ENCODE measurements at places on chromosomes 11 and 22.

DNA sequence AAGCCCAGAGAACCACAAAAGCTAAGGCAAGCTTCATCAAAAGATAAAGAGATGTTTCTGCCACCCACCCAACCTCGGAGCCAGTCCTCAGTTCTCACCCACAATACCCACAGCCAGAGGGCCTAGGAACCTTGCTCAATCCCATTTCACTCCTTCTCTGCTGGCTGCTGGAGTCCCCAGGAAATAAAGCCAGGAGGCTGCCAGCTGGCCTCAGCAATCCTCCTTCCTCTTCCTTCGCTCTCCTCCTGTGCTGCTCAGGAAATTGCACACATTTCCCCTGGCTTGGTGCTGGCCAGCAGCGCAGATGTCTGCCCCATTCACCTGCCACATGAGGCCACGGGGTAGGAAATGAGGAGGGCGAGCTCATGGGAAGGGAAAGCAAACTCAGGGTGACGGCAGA lies 91.8 kb upstream of the LDLRAD3 start:
- DNase-seq, result peak; percentile 3

DNA sequence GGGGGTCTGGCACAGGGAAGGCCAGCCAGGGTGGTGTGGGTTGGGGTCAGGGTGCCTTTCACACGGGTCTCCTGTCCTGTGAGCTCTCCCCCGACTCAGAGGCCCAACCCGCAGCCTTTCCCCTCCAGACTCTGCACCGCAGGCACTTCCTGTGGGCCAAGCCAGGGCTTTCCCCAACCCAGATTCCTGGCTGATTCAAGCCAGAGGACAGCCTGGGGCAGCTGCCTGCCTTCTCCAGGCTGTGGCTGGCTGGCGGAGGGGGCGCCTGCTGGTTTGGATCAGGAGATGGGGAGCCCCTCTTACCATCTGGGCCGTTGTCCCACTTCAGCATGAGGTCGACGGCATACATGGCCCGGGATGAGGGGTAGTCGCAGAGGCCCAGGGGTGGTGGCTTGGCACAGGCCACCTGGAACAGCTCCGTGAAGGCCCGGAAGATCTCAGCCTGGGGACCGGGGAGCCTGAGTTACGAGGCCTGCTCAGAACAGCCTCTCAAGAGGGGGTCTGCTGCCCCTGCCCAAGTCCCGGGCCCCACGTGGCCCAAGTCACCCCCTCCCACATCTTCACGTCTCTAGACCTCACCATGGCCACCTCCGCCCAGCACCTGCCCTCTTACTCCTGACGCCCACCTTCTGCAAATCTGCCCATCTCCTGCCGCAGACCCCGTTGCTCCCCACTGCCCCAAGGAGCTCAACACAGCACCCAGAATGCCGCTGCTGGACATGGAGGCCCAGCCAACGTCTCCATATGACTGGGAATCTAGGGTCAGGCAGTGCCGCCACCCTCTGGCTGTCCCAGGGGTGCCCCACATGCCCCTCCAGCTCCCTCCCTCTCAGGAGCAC lies 17.3 kb downstream of the TSPO start:
- DNase-seq, result peak; percentile 82

- no peak for DNase-seq
Observed at GRCh38 chr11:93756748-93757147, 15.3 kb downstream of the C11orf54 start.

- DNase-seq, result no peak
Observed at GRCh38 chr11:21564095-21564494, 628.8 kb upstream of the ANO5 start.

DNA sequence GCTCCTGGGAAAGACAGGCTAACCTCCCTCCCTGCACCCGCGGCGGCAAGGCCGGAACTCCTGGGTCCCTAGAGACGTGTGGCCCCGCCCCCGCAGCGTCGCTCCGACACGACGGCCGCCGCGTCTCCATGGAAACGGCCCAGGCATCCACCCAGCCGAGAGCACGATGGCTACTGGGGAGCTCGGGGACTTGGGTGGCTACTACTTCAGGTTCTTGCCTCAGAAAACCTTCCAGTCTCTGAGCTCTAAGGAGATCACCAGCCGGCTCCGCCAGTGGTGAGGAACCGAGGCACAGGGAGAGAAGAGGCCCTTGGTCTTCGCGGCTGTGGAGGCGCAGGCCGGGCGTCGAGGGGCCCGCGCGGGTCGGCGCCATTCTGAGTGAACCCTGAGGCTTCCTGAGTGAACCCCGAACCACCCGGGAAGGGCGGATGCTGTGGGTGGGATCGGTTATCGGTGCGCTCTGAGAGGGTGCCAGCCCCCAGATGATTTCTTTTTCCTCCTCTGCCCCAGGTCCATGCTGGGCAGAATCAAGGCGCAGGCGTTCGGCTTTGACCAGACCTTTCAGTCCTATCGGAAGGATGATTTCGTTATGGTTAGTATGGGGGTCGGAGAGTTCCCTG lies at the start of gene CFAP300:
TSS of gene CFAP300 (plus strand) at position 133 of the 620 bp plus-strand sequence. CDS start at position 167, 34 bp downstream.
- peak; percentile 54 for DNase-seq

DNA sequence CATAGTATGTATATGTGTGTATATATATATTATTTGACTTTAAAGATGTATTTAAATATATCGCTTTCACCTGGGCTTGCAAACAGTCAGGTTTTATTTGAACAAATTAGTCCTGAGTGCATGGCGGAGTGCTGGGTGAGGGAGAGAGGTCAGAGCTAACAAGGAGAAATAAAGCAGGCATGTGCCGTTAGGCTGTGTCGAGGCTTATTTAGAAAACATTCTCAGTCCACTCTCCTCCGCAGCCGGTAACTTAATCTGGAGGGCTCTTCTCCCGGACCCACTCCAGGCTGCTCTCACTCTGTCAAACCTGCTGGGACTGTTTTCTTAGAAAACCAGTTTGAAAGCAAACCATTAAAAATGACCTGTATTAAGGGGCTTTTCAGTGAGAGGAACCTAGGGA lies 455.9 kb downstream of the MN1 start:
- DNase-seq, result no peak

- DNase-seq, result peak; percentile 92
Observed at GRCh38 chr22:36332623-36333332, 55.0 kb downstream of the MYH9 start.

DNA sequence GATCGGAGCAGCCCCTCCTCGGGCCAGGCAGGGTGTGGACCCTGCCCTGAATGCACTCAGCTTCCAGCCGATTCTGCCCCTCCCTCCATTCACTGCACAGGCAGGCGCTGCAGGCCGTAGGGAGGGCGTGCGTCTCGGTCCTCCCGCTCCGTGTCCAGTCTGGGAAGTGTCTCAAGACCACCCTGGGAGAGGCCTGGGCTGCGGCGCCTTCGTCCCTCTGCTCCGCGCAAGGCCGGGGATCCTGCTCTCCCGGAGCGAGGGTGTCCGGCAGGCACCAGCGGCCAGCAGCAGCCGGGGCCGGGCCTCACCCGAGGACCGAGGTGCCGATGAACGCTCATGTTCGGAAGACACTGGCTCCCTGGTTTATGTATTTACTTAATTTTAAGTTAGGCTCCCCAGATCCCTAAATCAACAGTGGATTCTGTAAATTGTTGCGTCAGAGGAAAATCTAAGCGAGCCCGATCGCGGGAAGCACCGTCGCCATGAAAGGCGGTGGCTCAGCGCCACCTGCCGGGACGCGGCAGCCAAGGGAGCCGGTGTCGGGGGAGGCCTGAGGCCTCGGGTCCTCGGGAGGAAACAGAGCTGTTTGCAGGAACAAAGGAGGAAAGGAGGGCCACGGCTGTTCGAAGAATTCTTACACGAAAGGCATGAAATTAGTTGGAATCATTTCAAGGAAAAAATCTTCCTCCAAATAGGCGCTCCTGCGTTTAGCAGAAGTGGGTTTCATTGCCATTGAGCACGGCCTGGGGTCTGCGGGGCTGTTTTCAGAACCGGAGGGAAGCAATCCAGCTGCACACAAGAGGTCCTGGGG lies 195.3 kb downstream of the BRD1 start:
- DNase-seq, result peak; percentile 49

DNA sequence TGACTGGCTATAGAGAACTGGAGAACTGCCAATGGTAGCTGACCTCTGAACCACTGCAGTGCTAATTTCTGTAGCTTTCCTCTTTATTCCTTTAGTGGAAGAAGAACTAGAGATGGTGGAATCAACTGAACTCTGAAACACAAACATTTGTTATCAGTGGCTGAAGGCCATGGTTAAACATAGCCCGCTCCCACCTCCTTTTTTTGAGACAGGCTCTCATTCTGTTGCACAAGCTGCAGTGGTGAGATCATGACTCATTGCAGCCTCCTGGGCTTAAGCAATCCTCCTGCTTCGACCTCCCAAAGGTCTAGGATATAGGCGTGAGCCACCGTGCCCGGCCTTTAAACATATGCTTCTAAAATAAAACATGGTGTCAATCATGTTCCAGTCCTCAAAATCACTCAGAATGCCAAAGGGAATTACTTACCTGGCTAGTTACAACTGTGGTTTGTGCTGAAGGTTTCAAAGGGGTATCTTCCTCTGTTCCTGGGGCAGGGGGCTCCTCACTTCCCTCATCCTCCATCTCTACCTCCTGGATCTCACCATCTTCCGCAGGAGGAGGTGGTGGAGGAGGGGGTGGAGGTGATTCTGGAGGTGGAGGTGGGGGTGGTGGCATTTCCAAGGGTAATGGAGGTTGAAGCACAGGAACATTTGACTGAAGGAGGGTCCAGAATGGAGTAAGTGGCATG lies 9.0 kb upstream of the AGBL2 start:
- peak; percentile 95 for DNase-seq

DNA sequence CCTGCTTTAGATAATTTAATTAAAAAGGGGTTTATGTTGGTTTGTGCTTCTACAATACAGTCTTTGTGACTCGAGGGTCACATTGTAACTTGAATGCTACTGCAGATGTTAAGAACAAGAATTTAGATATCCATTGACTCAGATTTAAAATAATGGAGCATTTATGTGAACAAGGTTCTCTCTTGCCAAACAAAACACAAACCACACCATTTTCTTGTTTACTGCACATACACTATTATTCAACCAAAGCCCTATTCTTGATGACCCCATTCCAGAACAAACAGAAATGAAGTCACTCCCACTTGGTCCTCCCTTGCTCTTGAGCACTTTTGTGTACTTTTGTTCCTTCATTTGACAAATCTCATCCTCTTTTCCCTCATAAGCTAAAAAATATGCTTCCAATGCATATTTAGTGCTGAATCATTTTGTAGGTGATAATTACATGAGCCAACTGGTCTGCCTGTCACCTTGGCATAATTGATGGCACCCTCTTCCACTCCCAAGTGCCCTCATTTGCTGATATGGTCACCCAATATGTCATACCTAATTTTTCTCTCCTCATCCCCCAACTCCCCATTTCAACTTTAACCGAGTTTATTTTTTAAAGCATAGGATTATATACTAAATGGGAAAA lies 2.8 kb downstream of the C11orf71 start:
- no peak for DNase-seq

DNA sequence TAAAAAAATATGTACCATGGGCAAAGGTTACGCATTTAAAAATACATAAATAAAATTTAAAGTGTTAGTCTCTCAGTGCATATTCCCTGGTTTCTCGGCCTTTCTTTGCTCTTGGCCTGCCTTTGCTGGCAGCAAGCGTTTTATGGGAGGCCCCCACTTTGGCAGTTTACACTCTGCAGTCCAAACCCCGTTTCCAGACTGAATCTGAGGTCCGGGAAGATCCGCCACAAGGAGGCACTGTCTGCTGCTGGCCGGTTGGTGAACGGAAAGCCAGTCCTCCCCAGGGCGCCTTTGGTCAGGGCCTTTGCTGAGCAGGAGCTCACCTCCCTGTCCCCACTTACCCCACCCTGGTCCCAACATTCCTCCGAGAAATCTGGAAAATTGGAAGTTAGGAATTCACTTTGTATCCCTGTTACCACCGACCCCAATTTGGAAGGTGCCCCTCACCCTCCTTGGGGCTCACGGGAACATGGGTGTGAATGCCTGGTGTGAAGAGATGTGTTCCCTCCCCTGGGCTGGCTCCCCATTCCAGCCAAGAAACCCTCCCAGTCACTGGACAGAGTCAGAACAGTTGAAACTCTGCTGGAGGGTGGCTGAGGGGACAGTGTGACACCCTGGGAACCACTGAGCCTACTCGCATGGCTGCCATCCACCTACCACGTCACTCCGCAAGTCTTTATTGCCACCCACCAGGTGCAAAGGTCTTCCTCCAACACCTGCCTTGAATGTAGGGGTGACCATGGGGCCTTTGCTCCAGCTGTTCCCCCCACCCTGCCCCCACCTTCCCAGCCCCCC lies 9.4 kb upstream of the SF1 start:
- peak; percentile 54 for DNase-seq

GRCh38 chr11:92892802-92893684 lies 76.4 kb upstream of the MTNR1B start:
- DNase-seq, result no peak

DNA sequence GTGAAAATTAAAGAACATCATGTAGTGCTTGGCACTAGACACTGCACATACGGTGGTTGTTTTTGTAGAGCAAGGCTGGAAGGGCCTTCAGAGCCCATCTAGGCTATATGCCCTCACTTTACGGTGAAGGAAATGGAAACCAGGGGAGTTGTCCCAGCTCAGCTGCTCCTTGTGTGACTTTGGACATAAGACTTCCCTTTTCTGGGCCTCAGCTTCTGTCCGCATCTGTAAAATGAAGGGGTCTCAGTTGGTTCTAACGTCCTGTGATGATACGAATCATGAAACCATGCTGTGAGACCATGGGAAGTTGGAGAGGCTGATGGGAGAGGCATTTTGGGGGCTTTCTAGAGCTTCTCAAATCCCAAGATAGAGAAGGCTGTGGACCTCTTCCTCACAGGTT lies 4.7 kb downstream of the KCNE3 start:
- DNase-seq, result no peak

DNA sequence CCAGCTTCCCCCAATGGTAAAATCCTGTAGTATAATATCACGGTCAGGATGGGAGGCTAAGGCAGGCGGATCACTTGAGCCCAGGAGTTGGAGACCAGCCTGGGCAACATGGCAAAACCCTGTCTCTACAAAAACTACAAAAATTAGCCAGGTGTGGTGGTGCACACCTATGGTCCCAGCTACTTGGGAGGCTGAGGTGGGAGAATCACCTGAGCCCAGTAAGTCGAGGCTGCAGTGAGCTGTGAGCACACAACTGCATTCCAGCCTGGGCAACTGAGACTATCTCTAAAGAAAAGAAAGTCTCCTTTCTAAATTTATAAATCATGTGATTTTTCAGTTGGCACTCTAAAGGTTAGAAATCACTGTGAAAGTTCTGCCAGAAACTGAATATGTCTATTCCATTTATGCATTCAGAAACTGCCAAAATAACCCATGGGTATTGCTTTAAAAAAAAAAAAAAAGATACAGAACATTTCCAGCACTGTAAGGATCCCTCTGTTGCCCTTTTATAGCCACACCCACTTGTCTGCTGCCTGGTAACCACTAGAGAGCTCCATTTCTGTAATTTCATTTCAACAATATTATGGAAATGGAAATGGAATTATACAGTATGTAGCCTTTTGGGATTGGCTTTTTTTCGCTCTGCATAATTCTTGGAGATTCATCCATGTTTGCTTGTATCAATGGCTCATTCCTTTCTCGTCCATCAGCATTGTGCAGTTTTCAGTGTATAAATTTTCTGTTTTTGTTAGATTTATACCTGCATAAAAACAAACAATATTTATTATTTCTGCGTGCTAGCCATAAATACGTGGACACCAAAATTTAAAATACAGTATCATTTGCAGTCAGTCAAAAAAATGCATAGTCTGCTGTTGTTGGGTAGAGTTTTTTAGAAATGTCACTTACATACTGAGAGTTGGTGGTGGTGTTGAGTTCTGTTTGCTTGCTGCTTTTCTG lies 9.4 kb downstream of the CDC45 start:
- DNase-seq, result peak; percentile 45

GRCh38 chr22:48853627-48854240 lies 973.9 kb downstream of the BRD1 start:
- DNase-seq, result no peak
